Amniotic stem cell (primary cell): ENCODE measurements at places on chromosomes 2 and 18.

DNA sequence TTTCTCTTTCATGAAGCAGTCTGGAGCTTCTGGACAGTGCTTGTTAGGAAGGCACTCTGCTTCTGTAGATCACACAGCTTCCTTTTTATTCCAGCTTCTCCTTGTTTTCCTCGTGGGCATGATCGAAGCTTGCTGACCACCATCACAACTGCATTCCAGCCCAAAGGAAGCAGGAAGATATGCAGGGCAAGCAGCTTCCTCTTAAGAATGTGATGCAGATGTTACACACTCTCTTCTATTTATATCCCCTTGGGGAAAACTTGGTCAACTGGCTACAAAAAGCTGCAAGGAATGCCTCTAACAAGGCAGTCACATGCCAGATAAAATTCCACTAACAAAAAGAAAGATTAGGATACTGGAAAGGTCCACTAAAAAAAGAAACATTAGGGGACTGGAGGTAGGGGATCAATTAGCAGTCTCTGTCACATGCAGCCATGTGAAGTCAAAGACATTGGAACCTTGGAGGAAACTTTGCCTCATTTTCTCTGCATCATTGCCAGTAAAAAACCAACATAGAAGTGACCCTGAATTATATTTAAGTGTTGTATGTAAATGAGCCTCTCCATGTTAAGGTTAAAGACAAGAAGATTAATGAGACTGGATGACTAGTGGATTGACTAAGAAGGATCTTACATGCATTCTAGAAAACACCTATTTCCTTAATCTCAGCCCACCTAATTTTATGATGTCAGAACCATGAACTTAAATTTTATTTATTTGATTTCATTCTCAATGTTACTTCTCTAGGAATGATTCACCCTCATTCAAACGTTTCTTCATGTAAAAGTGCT lies 98.3 kb downstream of the NAB1 start:
- DNase-seq = no peak

- no peak for DNase-seq
These were observed 78.4 kb upstream of the ZNF516 start for GRCh38 chr18:76573325-76574025.

DNA sequence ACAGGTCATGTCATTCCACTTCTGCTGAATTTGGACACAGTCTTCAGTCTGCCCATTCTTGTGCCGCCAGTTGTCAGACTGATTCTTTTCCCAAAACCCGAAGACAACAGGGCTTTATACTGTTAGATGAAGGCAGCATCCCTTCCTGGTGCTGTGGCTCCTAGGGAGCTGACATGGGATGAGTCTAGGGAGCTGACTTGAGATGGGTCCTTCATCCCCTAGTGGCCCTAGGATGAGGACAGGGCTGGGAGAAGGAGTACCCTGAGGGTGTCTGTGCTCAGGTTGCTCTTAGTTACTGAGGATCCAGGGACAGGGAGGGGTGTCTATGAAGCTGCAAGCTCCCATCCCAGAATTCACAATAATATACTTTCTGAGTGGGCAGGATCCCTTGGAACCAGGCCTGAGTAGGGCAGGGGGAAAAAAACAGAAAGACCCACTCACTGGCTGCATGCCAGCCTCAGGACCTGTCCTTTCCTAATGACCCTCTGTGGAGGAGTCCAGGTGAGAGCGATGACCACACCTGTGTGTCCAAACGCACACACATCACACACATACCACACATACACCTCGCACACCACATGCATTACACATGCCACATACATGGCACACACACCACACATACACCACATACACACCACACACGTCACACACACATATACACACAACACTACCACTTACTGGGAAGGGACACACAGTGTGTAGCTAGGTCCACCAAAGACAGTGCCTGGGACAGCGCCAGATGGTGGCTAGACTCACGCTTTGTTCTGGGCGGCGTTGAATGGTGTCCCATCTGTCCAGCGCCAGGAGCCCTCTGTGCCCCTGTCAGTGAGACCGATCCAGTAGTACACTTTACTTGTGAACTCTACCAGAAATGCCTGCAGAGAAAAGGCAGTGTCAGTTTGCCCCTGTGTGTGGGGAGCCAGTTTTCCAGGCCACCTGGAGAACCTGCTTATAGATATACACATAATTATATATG lies 11.1 kb downstream of the CLEC4F start:
- DNase-seq = no peak

GRCh38 chr18:26414901-26415440 lies 133.4 kb downstream of the KCTD1 start:
- no peak for DNase-seq

DNA sequence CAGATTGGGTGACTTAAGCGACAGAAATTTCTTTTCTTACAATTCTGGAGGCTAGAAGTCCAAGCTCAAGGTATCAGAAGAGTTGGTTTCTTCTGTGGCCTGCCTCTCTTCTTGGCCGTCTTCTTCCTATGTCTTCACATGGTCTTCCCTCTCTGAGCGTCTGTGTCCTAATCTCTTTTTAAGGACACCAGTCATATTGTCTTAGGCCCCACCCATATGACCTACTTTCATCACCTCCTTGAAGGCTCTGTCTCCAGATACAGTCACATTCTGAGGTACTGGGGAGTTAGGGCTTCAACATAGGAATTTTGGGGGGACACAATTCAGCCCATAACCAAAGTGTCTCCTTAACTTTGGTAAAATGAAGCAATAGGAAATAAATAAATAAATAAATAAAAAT lies 110.9 kb upstream of the EPC2 start:
- DNase-seq = no peak

DNA sequence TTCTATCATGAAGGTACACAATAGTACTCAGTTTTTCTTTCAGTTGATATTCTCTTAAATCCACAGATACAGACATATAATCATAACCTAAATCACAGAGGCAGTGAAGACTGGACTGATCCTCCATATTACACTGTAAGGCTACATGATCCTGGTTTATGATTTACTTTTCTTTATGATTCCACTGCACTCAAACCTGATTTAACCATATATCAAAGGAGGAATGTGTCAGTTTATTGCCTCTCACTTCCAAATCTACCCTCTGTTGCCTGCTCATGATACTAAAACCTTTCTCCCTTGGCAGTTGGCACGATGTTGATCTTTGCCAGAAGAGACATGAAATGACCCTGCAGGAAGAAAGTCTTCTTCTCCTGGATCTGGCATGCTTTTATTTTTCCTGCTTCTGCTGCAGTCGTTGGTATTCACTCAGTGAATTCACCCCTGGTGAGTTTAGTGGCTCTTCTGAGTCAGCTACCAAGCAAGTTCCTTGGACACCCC lies 426.4 kb downstream of the MBD2 start:
- DNase-seq = no peak

DNA sequence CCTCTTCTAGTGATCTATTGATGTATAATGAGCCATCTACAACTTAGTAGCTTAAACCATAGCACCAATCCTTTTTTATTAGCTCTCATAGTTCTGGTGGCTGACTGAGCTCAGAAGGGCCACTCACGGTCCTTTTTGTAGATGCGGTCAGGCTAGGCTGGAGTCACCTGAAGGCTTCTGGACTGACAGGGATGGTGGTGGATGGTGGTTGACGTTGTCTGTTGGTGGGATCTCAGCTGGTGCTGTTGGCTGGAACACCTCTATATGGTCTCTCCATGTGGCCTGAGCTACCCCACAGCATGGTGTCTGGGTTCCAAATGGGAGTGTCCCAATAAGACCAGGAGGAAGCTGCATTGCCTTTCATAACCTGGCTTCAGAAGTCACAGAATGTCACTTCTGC lies 68.0 kb downstream of the BCL2L11 start:
- no peak for DNase-seq

GRCh38 chr2:200477667-200478131 lies 32.2 kb downstream of the KCTD18 start:
- no peak for DNase-seq

DNA sequence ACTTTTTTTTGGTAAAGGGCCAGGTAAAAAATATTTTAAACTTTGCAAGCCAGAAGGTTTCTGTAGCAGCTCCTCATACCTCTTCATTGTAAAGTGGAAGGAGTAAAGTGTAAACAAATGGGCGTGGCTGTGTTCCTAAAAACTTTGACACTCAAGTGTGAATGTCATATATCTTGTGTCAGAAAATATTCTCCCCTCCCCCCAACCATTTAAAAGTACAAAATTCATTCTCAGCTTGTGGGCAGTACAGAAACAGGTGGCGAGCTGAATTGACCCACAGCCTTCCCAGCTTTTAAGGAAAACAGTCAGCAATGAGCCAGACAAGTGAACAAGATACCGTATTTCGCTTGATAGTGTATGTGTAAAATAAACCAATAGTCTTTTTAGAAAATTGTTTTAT lies 4.0 kb downstream of the YPEL5 start:
- no peak for DNase-seq

GRCh38 chr2:128375454-128375853 lies 56.8 kb upstream of the HS6ST1 start:
- DNase-seq = no peak

GRCh38 chr2:65921116-65921515 lies 488.7 kb upstream of the SPRED2 start:
- DNase-seq = no peak

DNA sequence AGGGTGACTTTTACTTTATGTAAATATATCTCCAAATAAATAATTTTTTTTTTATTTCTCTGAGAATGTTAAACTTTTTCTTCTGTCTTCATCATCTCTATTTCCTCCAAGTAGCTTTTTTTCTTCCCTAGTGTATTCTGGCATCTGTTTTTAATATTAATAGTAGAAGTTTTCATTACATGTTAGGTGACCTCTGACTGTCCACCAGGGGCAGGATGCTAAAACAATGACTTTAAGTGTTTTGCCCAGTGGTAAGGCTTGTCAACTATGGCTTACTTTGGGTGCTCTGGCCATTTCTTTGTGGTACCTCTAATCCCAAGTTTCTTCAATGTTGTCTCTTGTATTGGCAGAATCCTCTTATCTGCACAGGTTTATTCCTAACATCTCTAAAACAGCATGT lies 127.1 kb downstream of the SRBD1 start:
- DNase-seq = no peak

DNA sequence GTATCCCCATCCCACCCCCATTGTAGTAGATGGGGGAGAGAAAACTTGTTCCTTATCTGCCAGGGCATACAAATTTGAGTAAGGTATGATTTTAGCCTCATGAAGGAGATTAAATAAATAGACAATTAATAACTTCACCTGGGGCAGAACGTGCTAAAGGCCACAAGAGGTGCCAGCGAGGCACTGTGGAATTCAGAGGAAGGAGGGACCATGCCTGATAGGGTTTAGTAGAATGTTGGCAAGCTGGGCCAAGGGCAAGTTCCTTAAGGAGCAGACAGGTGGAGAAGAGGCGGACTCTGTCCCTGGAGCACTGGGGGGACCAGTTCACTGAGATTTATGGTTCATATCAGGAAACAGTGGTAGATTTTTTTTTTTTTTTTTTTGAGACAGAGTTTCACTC lies 22.5 kb downstream of the STAMBP start:
- no peak for DNase-seq

- no peak for DNase-seq
These were observed 248.0 kb downstream of the IKZF2 start for GRCh38 chr2:212903413-212903812.

- no peak for DNase-seq
These were observed 228.2 kb downstream of the DOK6 start for GRCh38 chr18:69628774-69629359.

DNA sequence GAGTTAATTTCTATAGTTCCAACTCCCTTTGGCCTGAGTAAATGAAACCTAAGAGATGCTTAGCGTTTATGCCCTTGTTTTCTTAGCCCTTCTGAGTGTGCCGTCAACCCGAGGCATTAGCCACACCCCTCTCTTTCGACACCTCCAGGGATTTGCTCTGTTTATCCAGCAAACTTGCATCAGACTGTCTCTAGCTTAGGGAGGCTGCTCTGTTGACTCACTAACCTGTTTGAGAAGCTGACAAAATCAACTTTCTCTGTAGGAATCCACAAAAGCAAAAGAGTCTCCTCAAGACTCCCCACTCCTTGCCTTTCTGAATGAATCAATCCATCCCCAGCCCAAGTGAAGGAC lies 317.6 kb downstream of the TNS1 start:
- peak; percentile 68 for DNase-seq

DNA sequence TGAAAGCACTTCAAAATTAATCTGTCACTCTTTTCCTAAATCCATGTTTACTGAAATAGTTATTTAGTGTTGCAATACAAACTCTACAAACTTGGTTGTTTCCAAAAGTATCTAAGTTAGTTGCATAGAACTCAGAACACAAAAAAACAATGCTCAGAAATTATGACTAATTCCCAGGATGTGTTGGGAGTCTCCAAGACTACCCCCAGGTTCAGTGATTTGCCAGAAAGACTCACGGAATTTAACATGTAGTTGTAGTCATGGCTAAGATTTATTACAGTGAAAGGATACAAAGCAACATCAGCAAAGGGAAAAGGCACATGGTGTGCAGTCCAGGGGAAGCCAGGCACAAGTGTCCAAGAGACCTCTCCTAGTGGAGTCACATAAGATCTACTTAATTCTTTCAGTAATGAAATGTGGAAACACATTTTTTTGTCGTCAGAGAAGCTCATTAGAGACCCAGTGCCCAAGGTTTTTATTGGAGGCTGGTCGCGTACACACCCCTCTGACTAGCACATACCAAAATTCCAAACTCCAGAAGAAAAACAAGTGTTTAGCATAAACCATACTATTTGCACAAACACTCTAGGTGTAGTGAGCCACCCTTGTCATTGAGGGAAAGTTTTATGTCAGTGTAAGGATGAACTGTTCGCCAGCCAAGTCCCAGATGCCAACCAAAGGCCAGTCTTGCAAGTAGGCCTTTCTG lies 43.3 kb upstream of the CYP20A1 start:
- no peak for DNase-seq

DNA sequence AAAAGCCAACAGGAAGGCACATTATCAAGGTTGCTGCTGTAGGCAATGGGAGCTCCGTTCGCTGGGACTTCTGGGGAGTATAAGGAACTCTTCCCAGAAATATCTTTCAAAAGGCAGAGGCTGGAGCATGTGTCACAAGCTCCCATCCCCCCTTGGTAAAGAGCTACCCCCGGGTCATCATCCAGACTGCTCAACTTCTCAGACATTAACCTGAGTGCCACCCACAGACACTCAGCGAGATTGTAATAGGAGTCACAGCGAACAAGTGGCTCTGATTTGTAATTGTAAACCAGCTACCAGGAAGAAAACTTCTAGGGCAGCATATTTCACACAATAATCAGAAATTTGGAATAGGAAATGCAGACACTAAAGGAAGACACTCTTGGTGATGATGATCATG lies 290.2 kb upstream of the PARD3B start:
- no peak for DNase-seq

DNA sequence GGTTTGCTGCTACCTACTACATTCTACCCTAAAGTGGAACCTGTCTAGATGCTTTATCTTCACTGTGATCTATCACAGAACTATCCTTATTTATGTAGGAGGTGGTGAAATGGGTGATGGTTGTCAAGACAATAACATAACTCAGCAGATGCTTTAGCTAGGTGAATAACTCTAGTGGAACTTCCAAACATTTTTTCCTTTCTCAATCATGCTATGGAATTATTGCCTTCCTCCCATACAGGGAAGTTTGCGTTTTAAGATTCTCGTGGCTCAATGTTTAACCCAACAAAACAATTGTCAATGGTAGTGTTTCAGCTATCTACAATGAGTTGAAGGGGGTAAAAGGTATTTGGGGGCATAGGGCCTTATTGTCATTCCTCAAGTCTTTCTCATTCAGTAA lies 82.6 kb upstream of the GLI2 start:
- DNase-seq = no peak

GRCh38 chr18:58373481-58373880 lies 255.4 kb downstream of the ALPK2 start:
- no peak for DNase-seq

- DNase-seq = no peak
These were observed 8.8 kb upstream of the PRLH start for GRCh38 chr2:237557633-237558015.

- no peak for DNase-seq
These were observed 90.9 kb upstream of the CDH7 start for GRCh38 chr18:65659912-65660311.

GRCh38 chr2:12733846-12734245 lies 17.1 kb downstream of the TRIB2 start:
- DNase-seq = no peak
